ENCODE measurements at places on chromosomes 5 and 9. TPM values are rescaled to one million over a fixed set of nuclear protein-coding genes. Genes with fewer than 3 reads are reported as not detected.

- no peak overlapping the region for H3K27ac ChIP-seq
- no peaks in the 10 kb centered on the region for H3K27me3 ChIP-seq
- no peak for DNase-seq
- H3K4me3 ChIP-seq: no peak overlapping the region
- H3K36me3 ChIP-seq: no peaks in the 10 kb centered on the region
- no peaks in the 10 kb centered on the region for H3K4me1 ChIP-seq
Measured at GRCh38 chr9:110357505-110357904, 19.8 kb upstream of the TXNDC8 start.

Gene MLANA
- total RNA-seq: not detected

- no peak overlapping the region for H3K27ac ChIP-seq
- no peaks in the 10 kb centered on the region for H3K36me3 ChIP-seq
- no peaks in the 10 kb centered on the region for H3K27me3 ChIP-seq
- DNase-seq: no peak
- no peaks in the 10 kb centered on the region for H3K4me1 ChIP-seq
Measured at GRCh38 chr9:19748278-19749126, 40.3 kb downstream of the SLC24A2 start.

Gene ZNF618
- total RNA-seq: 5.2 TPM

Gene SELENOP
- 1,480 TPM for total RNA-seq

- no peaks in the 10 kb centered on the region for H3K27me3 ChIP-seq
- DNase-seq: no peak
- peak overlapping the region; percentile 94 for H3K4me3 ChIP-seq
- H3K27ac ChIP-seq: no peak overlapping the region
- peaks cover 15% of the 10 kb centered on the region for H3K4me1 ChIP-seq
Measured at GRCh38 chr5:893137-893506, 438 bp downstream of the TRIP13 start.

DNA sequence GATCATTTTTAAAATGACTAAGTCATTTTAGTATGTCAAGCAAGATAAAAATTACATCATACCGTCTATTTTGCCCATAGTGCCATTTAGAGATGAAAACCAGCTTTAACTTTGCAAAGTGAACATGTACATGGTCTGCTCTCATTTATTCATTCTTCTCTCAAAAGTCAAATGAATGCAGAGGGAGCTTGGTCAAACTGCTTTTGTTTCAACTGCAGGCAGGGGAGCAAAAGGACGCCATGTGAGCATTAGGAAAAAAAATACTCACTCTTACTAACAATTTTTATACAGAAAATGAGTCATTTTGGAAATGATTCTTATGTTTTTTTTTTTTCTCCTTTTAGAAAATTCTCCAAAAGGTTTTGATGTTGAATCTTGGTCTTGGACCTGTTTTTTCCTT, 15.7 kb downstream of the SCGB3A1 start:
- H3K4me1 ChIP-seq: no peaks in the 10 kb centered on the region
- H3K27me3 ChIP-seq: no peaks in the 10 kb centered on the region
- H3K27ac ChIP-seq: no peak overlapping the region
- no peak for DNase-seq
- H3K4me3 ChIP-seq: no peak overlapping the region

Gene SLC34A1
- not detected for total RNA-seq

Gene PCDHB7
- 0.97 TPM for total RNA-seq

DNA sequence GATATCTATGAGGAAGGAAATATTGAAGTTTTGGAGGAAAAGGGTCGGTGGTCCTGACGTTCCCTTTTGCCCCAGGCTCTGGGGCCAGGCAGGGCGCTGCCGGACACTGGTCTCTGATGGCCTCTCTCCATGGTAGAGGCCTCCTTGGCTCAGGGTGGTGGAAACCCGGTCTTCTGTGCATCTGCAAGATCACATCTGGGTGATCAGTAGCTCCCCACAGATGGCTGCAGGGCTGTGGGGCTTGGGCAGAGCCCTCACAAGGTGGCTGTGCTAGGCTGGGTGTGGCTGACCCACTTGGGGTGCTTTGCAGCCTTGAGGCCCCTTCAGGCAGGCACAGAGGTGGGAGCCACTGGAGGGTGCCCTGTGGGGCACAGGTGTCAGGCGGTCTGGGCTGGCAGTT, 53.9 kb upstream of the RNU6ATAC start:
- no peaks in the 10 kb centered on the region for H3K4me1 ChIP-seq
- H3K36me3 ChIP-seq: no peaks in the 10 kb centered on the region
- no peaks in the 10 kb centered on the region for H3K27me3 ChIP-seq
- no peak overlapping the region for H3K4me3 ChIP-seq
- H3K27ac ChIP-seq: no peak overlapping the region
- DNase-seq: peak; percentile 58

- H3K36me3 ChIP-seq: peaks cover 13% of the 10 kb centered on the region
- peak overlapping the region; percentile 87 for H3K27ac ChIP-seq
- H3K4me3 ChIP-seq: no peak overlapping the region
- peak; percentile 79 for DNase-seq
- H3K4me1 ChIP-seq: peaks cover 93% of the 10 kb centered on the region
Measured at GRCh38 chr5:88826646-88827585, 56.1 kb downstream of the MEF2C start.

DNA sequence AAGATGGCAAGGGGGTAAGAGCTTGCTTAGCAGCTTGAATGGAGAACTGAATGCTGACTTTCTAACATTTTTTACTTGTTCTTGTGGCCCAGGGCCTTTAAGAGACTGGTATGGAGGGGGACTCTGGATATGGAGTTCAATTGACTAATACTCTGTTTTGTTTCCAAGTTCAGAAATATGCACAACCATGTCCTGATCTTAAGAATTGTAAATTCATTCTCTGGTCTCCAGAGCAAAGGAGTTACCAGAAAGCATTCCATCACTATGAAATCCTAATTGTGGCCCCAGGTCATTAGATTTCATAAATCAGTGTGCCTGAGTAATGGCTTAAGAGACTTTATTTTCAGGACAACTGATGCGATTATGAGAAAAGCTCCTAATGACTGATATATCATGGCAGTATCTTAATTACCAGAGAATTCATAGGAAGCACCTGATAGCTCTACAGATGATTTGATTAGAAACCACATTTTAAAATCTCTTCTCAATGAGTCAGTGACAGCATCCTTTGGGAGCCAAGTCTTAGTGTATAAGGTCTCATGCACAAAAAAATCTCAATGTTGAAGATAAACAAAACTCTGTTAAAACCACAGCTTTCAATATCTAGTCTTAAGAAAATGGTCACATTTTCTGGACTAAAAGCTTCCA, 613.6 kb upstream of the KLF4 start:
- H3K27ac ChIP-seq: no peak overlapping the region
- no peak for DNase-seq
- no peaks in the 10 kb centered on the region for H3K4me1 ChIP-seq
- H3K36me3 ChIP-seq: no peaks in the 10 kb centered on the region

- H3K36me3 ChIP-seq: no peaks in the 10 kb centered on the region
- no peak overlapping the region for H3K4me3 ChIP-seq
Measured at GRCh38 chr9:108087781-108088180, 598.2 kb upstream of the KLF4 start.

DNA sequence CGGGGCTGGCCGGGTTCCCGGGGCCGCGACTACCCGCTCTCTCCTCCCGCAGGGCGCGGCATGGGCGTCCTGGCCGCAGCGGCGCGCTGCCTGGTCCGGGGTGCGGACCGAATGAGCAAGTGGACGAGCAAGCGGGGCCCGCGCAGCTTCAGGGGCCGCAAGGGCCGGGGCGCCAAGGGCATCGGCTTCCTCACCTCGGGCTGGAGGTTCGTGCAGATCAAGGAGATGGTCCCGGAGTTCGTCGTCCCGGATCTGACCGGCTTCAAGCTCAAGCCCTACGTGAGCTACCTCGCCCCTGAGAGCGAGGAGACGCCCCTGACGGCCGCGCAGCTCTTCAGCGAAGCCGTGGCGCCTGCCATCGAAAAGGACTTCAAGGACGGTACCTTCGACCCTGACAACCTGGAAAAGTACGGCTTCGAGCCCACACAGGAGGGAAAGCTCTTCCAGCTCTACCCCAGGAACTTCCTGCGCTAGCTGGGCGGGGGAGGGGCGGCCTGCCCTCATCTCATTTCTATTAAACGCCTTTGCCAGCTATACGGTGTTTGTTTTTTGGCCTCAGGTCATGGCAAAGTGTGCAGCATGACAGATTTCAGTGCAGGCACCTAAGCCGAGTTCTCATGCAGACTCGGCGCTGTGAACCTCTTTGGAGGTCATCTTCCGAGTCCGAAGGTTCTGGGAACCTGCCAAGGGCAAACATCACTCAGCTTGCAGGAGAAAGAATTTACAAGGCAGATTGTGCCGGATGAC, 516 bp downstream of the MRPL41 start:
- H3K27ac ChIP-seq: peak overlapping the region; percentile 93
- no peaks in the 10 kb centered on the region for H3K27me3 ChIP-seq
- H3K4me1 ChIP-seq: peaks cover 44% of the 10 kb centered on the region
- H3K4me3 ChIP-seq: peak overlapping the region; percentile 94

GRCh38 chr5:157443041-157443549, 16.9 kb upstream of the NIPAL4 start:
- no peak overlapping the region for H3K4me3 ChIP-seq
- no peaks in the 10 kb centered on the region for H3K36me3 ChIP-seq

Gene EPB41L4B
- total RNA-seq: 0.18 TPM

Gene COL15A1
- 2.0 TPM for total RNA-seq

DNA sequence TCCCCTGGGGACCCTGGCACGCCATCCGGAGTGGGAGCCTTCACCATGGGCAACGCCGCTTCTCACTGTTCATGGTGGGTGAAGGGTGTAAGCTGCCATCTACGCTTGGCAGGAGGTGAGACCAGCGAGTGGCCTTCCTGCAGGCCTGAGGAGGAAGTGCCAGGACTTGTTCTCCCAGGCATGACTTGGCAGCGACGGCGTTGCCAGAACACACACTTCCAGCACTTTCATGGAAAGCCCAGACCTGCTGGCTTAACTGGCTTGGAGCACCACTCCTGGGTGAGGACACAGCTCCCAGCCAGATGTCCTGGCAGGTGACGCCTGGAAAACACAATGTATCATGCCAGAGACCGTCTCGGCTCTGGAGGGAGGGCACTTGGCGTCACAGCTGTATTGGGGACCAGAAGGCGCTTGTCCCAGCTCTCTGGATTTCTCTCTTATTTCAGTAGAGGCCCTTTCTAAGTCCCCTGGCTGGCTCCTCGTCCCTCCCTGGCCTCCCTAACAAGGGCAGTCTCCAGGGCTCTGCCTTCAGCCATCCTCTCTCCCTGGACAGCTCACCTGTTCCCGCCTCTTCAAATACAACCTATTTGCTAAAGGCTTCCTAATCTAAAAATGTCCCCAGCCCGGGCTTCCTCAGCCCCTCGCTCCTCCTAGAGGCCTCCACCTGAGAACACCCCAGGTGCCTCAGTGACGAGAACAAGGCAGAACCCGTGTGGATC, 188.3 kb downstream of the OLFM1 start:
- H3K27me3 ChIP-seq: peaks cover 4% of the 10 kb centered on the region
- DNase-seq: no peak
- no peaks in the 10 kb centered on the region for H3K36me3 ChIP-seq
- no peak overlapping the region for H3K27ac ChIP-seq
- no peak overlapping the region for H3K4me3 ChIP-seq
- H3K4me1 ChIP-seq: no peaks in the 10 kb centered on the region

Gene CARD6
- 36.1 TPM for total RNA-seq

DNA sequence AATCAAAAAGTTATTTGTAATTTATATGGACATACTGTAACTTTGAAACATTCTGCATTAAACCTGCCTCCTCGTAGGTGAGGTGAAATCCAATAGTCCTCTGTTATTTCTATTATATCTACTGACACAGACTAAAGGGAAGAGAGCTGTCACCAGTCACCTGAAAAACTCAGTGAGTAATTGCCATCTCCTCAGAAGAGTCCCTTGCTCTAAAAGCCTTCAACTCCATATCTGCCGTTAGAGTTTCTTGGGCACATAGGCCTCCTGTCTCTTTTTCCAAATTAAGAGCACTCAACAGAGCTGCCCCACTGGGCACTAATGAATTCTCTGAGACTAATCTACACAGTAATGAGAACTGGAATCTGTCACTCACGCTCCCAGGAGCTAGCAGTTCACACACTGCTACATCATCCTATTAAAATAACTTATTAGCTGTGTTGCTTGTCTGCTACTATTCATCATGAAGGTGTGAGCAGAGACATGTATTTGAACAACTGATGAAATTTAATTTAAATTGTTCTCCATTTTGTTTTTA, 67.3 kb upstream of the VCAN start:
- no peaks in the 10 kb centered on the region for H3K4me1 ChIP-seq
- no peaks in the 10 kb centered on the region for H3K27me3 ChIP-seq
- DNase-seq: no peak
- H3K27ac ChIP-seq: no peak overlapping the region
- H3K36me3 ChIP-seq: no peaks in the 10 kb centered on the region

Gene PCDHB9
- 1.5 TPM for total RNA-seq

DNA sequence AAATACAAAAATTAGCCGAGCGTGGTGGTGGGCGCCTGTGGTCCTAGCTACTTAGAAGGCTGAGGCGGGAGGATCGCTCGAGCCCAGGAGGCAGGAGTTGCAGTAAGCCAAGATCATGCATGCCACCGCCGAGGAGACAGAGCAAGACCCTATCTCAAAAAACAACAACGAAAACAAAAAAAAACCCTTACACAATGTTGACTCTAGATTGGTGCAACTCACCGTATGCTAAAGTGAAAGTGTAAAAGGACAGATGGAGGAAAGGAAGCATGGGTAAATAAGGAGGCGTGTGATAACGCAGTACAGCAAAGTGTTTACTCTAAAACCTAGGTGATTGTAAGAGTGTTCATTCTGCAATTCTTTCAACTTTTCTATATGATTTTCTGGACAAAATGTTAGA, 15.9 kb upstream of the RUFY1 start:
- peaks cover 41% of the 10 kb centered on the region for H3K4me1 ChIP-seq
- H3K27ac ChIP-seq: peak overlapping the region; percentile 31
- no peaks in the 10 kb centered on the region for H3K27me3 ChIP-seq
- no peak for DNase-seq
- H3K4me3 ChIP-seq: peak overlapping the region; percentile 2

Gene CDKN2B
- 12.7 TPM for total RNA-seq
